ENCODE measurements at places on chromosomes 3 and 15.
A peak's percentile ranks its signal among the peaks of the same experiment; 100 is the strongest.

GRCh38 chr15:31341071-31341470 is 14.4 kb downstream of the KLF13 start:
- no peak for DNase-seq

DNA sequence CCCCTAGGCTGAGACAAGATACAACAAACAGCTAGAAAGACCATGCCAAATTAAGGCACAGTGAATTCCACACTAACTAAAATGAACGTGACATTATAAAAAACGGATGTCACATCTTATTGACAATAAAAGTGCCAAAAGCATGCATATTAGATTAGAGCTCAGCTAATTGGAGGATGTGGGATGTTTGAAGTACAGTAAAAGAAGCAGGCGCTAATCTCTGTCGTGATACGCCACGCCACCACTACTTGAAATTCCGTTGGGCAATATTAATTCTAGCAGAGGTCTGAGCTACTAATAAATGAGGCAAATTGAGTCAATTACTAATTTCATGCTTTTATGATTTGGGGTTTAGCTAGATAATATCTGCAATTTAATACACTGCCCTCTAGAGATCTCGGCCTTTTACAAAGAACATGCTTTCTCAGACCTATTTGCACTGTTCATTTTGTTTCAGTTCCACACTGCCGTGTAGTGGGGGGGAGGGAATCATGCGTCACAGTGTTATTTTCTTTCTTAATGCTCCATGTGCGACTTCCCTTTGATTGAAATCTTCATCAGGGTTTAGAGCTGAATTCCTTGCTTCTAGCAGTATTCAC is 52.9 kb upstream of the ROBO2 start:
- no peak for DNase-seq

DNA sequence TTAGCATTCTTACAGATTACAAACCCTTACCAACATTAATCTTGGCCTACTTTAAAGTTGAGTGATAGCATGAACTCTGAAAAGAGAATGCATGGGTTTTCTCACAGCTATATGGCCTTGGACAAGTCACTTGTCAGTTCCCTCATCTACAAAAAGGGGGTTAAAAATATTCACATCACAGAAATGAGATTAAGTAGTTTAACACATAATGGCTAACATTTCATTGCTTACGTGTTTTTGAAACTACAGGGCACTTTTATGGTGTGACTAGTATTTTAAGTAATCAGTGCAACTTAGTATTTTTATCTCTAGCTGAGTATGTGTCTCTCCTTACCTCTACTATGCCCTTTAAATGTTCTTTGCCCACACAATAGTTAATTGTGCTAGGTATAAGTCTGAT is 13.8 kb downstream of the TRIM59 start:
- no peak for DNase-seq

DNA sequence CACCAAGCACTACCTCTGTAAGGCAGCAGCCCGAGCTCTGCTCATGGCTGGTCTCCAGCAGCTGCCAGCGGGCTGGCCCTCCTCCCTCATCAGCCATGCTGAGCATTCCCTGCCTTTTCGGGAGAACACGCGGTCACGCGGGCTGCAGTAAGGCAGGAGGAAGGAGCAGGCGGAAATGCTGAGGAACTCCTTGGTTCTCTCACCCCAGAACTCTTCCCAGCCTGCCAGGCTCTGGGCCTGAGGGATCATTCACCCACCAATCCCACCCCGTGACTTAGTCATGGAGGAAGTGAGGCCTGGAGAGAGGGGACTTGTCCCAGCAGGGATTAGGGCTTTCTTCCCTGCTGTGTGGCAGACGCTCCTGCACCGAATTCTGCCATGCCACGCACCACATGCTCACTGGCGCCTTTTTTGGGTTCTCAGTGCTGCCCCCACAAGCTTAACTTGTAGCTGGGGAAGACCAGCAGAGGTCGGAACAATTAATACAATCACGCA is 42.9 kb upstream of the RPL32 start:
- DNase-seq, result no peak

- no peak for DNase-seq
Observed at GRCh38 chr3:5095886-5096285, 26.2 kb upstream of the ARL8B start.

- no peak for DNase-seq
Observed at GRCh38 chr3:135565546-135565945, 400.0 kb upstream of the PPP2R3A start.

GRCh38 chr15:60972866-60973265 is 256.2 kb downstream of the RORA start:
- DNase-seq, result no peak

DNA sequence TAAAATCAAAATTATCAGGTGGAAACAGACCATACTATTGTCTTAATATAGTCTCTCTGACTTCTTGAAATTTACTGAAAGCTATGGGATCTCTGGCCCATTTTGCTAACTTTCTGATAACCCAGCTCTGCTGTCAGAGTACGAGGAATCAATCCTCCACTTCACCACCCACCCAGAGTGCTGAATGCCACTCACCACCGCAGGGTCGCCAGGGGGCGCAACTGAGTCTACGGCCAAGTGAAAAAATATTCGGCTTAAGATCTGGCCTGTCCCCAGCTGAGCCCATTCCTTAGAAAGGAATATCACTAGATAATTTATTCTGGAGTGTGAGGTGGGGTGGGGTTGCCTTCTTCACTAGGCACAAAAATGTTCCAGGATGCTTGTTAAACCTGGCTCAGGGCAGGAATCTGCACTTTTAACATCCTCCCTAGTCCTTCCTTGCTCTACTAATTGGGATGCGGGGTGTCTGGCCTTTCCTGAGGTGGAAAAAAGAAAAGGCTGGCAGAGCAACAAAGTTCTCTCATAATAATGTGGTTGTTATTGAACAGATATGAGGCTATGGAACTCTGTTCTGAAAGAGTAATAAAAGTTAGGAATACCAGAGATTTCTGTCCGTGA is 520.6 kb downstream of the MFSD1 start:
- DNase-seq, result peak; percentile 8

GRCh38 chr3:145190761-145191160 is 970.2 kb downstream of the PLOD2 start:
- no peak for DNase-seq

GRCh38 chr15:40528801-40529200 is 36.0 kb downstream of the CCDC32 start:
- DNase-seq, result no peak

GRCh38 chr15:70892912-70893560 is 410 bp downstream of the LRRC49 start:
- no peak for DNase-seq

GRCh38 chr3:179526989-179527391 is 35.7 kb upstream of the ACTL6A start:
- no peak for DNase-seq

GRCh38 chr3:101253396-101253795 is 67.0 kb downstream of the IMPG2 start:
- no peak for DNase-seq

DNA sequence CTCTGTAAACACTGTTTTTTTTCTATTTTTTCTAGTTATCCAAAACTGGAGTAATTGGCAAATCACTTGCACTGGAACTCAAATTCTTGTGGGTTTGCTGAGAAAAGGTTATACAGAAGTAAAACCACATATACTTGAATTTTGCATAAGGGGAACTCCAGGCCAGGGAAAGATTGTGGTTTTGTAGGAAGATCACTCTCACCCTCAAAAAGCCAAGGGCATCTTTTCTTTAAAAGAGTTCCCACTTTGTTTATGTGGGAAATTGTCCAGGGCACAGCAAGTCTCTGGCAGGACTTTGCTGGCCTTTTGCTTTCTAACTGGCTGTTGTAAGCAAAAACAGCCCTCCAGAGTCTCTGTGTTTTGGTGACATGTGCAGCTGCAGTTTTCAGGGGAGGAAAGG is 340.3 kb upstream of the RBMS3 start:
- DNase-seq, result no peak

GRCh38 chr3:106844638-106845037 is 532.6 kb upstream of the CCDC54 start:
- DNase-seq, result no peak

- no peak for DNase-seq
Observed at GRCh38 chr15:36557364-36557763, 22.1 kb upstream of the CDIN1 start.

DNA sequence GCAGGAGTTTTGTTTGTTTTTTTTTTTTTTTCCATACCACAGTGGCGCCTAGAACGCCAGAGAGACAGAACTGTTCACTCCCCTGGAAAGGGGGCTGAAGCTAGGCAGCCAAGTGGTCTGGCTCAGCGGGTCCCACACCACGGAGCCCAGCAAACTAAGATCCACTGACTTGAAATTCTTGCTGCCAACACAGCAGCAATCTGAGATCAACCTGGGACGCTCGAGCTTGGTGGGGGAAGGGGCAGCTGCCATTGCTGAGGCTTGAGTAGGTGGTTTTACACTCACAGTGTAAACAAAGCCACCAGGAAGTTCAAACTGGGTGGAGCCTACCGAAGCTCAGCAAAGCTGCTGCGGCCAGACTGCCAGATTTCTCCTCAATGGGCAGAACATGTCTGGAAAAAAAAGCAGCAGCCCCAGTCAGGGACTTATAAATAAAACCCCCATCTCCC is 29.8 kb downstream of the SPICE1 start:
- DNase-seq, result no peak

- DNase-seq, result no peak
Observed at GRCh38 chr15:97915261-97915660, 45.2 kb upstream of the ARRDC4 start.

DNA sequence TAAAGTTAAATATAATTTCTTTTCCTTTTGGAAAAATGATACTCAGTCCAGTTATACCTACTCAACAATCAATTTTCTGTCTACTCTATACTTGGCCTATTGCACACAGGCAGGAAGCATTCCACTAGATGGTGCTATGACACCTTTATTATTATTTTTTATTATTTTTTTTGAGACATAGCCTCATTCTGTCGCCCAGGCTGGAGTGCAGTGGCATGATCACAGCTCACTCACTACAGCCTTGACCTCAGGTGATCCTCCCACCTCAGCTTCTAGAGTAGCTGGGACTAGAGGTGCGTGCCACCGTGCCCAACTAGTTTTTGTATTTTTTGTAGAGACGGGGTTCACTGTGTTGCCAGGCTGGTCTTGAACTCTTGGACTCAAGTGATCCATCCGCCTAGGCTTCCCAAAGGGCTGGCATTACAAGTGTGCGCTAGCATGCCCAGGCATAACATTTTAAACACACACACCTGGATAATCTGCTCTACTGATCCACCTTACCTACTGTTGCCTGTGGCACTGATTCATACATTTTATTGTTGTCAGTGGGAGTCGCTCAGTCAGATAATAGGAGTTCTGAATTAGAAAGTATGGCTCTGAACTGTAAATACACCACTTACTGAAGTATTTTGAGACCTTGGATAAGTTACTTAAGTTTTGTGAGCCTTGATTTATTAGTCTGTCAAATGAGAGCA is 56.2 kb downstream of the EIF3J start:
- no peak for DNase-seq

GRCh38 chr3:186814100-186814499 is 7.8 kb upstream of the RFC4 start:
- no peak for DNase-seq

GRCh38 chr3:152550284-152550683 is 281.6 kb downstream of the MBNL1 start:
- no peak for DNase-seq

DNA sequence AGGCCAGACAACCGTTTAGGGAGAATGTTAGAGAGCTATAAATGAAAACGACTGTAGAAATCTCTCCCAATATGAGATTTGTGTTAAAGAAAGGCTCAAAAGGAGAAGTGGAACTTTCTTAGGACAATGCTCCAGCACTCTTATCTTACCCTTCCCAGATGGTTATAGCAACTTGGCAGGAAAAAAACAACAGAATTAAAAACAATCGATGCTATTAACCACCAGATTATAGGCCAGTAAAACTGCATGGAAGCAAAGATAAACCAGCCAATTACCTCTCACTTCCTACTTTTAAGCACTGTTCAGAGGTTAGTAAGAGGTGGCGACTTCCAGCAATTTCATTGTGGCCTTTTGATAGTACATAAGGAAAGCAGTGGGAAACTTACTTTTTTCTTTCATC is 72.9 kb downstream of the TMCC1 start:
- no peak for DNase-seq

DNA sequence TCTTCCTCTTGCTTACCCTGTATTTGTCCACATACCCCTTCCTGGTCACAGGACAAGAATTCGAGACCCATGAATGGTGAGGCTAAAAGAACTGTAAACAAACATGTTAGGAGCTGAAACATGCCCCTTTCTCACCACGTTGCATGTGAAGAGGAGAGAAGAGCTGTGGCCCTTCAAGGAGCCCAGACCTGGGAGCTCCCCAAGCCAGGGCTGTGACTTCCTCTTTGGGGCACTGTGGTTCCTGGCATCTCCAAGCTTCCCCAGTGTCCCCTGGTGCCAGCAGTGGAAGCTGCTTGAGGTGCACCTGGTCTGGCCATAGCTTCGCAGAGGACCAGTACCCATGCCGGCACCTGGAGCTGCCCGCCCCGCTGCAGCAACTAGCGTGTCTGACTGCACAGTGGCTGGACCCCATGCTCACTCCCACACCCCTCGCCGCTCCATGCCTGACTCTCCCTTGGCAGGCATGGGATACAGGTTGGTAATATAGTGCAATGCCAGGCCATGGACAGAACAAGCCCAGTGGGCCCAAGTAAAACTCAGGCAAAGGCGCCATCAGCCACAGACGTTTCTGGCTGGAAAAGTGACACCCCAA is 9.9 kb downstream of the SPCS1 start:
- DNase-seq, result no peak

DNA sequence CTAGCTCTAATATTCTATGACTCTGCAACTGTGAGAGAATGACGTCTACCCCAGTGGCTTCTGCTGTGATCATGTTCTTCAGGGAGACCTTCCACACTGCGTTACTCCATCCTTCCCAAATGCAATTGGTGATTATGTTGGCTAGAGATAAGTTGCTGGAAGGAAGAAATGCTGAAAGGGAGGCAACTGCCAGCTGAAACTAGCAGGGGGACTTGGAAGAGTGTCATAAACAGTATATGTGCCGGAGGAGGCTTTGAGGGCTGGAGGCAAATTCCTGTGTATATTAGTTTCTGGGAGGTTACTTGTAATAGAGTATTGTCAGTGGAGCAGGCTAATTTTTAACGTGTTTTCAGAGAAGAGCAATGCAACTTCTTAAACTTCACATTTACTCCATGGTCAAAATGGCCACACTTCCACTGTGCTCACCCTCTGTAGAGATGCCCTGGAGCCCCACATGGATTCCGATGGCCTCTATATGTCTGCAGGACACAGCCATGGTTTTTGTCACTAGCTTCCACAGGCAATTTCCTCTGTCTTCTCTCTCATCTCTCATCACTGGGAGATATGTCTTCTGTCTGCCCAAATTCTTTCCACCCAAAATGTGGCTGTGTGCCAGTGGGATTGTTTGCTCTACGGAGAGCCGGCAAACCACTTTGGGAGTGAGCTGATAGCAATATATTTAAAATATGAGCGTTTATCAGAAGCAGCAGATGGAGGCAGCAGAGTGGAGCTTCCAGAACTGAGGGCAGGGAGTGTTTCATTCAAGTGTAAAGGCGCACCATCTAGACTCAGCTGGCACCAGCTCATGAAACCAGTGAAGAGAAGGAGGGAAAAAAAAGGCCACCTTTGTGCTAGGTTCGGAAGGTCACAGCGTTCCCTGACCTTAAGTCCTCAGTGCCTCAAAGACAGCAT is 13.3 kb upstream of the CD47 start:
- DNase-seq, result no peak

GRCh38 chr15:27842526-27842925 is 256.6 kb downstream of the OCA2 start:
- DNase-seq, result no peak

Measured in DND-41 (cell line).